NCI-H1092 treated with DMSO at 0.1 percent for 48 hours (cell line): ENCODE measurements at places on chromosomes 7 and 10.

GRCh38 chr10:33621101-33621500, 286.6 kb upstream of the NRP1 start:
- DNase-seq: no peak

GRCh38 chr10:124043310-124044142, 49.9 kb downstream of the CHST15 start:
- DNase-seq: no peak

GRCh38 chr10:113438652-113439051, 114.2 kb upstream of the HABP2 start:
- no peak for DNase-seq

GRCh38 chr7:50714857-50715256, 67.8 kb downstream of the GRB10 start:
- no peak for DNase-seq

GRCh38 chr7:70334871-70335270, 736.6 kb downstream of the AUTS2 start:
- no peak for DNase-seq

GRCh38 chr10:75396631-75397495, 4.7 kb downstream of the ZNF503 start:
- no peak for DNase-seq

DNA sequence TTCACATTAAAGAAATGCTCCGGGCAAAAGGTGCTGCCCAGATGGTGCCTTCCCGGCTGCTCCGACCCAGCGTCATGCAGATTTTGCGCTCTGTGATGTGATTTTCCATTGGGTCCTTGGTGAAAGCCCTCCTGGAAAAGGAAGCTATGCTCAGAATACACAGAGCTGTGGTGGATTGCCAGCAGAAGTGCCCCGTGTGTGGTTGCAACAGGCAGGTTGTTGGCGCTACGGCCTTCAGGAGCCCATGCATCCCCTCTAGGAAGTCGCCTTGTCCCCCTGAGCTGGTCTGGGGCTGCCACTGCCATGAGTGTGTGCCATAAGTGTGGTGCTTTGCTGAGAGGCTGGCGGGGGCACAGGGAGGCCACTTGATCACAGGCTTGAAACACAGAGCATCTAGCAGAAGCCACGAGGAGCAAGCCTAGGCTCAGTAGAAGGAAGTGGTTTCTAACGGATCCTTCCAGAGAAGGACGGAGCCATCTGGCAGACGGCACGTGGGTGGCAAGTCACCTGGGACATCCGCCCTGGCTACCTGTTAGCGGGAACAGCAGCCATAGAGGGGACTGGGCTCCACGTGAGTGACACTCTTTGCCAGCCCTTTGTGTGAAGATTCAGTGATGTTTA, 210.9 kb downstream of the CUX1 start:
- DNase-seq: no peak

GRCh38 chr7:85529831-85530230, 343.0 kb upstream of the SEMA3D start:
- no peak for DNase-seq

- DNase-seq: peak; percentile 37
Observed at GRCh38 chr7:44320794-44321371, 4.5 kb downstream of the CAMK2B start.

DNA sequence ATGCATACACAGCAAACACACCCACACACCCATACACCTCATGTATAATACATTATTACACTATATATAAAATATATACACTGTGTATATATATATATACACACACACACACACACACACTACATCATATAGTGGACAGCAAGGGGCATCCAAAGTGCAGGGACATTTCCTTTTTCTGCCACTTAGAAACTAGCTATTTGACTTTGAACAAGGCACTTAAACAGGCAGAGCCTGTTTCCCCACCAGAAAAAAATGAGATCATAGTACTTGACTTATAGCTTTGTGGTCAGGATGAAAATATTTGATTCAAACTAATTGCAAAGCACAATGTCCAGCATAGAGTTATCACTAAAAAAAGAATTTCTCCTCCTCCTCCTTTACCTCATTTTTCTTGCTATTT, 254.3 kb upstream of the NPVF start:
- DNase-seq: no peak

DNA sequence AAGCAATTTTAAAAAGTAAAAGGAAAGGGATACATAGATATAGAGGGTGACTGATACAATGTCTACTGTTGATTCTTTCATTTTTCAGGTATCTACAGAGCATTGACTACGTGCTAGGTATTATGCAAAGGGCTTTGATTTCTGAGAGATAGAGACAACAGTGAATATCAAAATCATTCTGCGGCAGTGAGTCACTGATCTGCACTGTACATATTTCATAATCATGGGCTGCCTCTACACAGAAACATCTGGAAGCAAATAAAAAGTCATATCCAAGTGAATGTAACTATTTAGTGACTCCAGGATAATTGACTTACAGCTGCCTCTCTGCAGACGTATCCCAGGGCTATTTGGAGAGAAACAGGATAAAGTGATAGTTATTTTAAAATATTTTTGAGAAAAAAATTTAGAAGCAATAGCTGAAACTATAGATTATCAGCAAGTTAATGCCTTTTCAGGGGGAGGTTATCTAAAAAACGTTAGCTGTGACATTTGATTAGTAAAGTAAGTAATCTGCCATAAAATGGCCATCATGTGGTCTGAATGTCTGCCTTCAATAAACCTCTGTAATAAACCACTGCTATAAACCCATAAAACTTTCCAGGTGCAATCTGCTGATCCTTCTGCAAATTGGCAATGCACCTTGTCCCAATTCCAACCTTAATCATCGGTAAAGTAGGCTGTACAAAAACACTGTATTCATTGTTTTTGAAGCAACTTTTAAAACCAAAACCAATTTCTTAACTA, 43.7 kb downstream of the CPXM2 start:
- DNase-seq: peak; percentile 12

GRCh38 chr7:48250441-48250951, 79.2 kb downstream of the ABCA13 start:
- DNase-seq: no peak

DNA sequence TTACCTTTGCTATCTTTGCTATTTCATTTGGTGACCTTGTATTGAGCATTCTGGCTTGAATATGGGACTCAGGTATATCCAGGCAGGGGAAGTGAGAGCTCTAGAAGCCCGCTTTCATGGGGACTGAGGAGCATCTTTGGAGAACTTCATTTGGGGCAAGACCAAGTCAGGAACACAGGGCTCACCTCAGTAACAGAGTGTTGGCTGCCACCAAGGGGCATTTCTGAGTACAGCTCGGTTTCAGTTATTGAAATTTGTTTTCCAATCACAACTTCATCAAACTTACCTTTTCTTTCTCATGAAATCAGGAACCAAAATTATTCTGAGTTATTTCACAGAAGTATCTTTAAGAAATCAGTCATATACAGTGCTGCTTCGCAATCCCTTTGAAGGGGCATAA, 337.2 kb downstream of the C7orf25 start:
- DNase-seq: no peak

- no peak for DNase-seq
Observed at GRCh38 chr7:114466917-114467316, 52.3 kb downstream of the FOXP2 start.

DNA sequence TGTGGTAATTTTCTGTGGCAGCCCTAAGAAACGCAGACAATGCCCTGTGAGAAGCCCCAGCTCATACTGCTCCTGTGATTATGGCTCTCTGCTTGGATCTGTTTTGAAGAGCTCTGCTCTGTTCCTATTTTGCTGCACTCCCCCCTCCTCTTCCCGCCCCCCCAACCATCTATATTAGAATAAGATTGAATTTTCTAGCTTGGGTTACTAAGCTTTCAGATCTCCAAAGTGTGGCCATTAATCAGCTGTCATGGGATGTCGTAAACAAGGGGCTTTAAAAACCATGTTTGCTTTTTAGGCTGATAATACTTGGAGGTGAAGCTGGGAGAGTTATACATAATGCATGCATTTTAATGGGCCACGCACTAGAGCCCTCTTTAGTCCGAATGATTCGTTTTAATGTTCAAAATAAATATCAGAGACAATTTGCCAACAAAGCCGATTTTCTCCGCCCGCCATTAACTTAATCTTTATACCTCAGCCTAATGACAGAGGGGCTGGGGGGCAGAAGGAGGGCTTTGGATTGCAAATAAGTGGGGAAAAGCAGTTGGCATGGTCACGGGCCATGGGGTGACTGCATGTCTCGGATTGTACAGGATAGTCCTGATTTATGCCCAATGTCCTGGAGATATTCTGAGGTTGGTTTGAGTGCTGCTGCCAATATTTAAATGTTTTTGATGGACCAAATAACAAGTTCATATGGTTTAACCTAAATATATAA, 165.5 kb downstream of the RPS24 start:
- peak; percentile 23 for DNase-seq

DNA sequence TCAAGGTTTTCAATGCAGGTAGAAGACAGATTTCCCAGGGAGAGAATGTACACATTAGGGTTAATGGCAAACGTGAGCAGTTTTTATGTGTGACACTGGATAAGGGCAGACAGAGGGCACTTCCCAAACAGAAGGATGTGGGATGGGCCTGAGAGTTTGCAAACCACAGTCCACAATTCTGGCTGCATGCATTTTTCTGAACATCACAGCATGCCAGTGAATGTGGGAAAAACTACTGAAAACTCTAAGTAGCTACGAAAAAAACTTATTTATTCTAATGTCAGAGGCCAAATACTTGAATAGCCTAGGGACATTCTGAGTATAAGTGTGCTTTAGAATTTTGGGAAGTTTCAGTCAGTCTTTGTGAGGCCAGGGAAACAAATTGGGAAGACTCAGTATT, 145.9 kb downstream of the NRCAM start:
- DNase-seq: no peak

DNA sequence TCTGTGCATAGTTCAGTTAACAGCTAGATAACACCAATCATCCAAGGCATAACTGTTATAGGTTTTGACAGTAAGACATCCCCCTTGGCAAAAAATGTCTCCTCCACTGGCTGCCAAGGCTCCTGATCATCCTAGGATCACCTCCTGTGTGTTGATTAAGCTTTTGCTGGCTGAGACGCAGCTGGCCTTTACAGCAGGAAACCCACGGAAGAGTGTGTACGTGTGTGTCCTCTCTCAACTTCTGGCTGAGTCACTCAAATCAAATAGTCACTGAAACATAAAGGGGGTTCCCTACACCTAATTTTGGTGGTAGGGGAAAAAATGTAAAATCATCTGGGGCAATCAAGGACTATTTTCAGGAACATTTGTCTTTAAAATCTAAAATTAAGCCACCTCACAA, 208.8 kb downstream of the CTNNA3 start:
- DNase-seq: no peak

DNA sequence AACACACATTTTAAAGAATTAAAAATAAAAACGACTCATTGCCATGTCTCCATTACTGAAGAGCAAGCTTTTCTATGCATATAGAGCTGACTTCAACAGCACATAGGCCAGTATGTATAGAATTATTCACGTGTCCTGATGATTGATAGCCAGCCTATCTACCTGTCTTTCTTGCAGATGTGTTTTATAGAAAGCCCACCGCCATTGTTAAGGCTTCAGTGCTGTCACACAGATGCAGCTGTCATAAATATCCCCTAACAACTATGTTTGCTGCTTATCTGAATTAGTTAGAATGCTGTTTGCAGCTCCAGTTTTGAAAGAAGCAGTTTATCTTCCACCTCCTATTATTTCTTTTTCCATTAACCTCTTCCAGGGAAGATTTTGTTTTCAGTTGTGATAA, 235.9 kb downstream of the SLC25A13 start:
- no peak for DNase-seq

DNA sequence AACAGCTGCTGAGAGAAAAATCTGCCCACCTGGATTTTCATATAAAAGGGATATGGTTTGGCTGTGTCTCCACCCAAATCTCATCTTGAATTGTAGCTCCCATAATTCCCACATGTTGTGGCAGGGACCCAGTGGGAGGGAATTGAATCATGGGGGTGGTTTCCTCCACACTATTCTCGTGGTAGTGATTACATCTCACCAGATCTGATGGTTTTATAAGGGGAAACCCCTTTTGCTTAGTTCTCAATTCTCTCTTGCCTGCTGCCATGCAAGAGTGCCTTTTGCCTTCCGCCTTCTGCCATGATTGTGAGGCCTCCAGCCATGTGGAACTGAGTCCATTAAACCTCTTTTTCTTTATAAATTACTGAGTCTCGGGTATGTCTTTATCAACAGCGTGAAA, 20.8 kb upstream of the MKI67 start:
- no peak for DNase-seq

- no peak for DNase-seq
Observed at GRCh38 chr10:77315496-77316129, 322.0 kb downstream of the KCNMA1 start.

GRCh38 chr10:62399211-62399610, 25.0 kb downstream of the ZNF365 start:
- DNase-seq: no peak

DNA sequence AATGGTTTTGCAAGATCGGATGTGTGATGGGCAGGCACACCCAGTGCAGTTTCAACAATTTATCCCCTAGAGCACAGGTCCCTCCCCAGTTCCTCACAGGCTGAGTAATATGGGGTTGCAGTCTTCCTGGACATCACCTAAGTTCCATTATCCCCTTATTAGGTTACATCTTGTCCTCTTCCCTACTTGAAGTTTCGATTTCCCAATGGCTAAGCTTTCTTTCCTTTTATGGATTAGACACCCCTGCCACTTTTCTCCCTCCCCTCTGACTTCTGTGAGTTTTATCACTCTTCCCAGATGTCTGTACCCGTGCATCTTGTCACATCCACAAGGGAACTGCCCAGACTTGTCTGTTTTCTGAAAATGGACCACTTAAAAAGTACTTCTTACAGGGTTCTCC, 2.4 kb upstream of the NIPSNAP2 start:
- DNase-seq: no peak

GRCh38 chr10:80118669-80119068, 13.9 kb upstream of the PLAC9 start:
- DNase-seq: no peak

DNA sequence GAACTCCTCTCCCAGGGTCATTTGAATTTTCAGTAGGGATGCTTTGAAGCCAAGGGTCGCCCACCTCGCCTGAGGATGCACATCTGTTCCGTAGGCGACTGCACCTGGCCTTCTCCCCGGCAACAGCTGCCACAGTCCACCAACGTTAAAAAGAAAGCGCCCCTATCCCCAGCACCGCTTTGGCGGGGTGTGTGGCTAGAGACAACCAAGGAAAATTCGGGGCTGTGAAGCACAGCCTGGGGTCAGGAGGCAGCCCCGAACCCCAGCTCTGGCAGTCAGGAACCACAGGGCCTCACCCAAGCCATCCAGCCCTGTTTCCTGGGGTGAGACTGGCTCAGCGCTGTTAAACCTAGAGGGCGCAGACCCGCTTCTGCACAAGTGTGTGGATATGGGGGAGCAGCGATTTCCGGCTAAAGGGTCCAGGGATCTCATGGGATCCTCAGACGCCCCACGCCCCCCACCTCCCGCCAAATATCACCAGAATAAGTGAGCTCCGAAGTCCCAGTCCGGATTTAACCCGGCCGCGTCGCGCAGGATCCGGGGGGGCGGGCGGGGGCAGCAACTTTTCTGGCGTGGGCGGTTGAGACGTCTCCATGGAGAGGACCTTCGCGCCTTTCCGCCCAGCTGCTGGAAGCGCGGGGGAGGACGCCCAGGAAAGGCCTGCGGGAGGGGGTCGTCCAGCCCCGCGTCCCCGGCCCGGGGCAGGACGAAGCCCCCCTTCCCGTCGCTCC, 822 bp downstream of the ZC3HAV1L start:
- DNase-seq: peak; percentile 51

- DNase-seq: no peak
Observed at GRCh38 chr10:63588436-63589167, 67.4 kb downstream of the REEP3 start.
